ENCODE measurements at places on chromosomes 4 and X.

DNA sequence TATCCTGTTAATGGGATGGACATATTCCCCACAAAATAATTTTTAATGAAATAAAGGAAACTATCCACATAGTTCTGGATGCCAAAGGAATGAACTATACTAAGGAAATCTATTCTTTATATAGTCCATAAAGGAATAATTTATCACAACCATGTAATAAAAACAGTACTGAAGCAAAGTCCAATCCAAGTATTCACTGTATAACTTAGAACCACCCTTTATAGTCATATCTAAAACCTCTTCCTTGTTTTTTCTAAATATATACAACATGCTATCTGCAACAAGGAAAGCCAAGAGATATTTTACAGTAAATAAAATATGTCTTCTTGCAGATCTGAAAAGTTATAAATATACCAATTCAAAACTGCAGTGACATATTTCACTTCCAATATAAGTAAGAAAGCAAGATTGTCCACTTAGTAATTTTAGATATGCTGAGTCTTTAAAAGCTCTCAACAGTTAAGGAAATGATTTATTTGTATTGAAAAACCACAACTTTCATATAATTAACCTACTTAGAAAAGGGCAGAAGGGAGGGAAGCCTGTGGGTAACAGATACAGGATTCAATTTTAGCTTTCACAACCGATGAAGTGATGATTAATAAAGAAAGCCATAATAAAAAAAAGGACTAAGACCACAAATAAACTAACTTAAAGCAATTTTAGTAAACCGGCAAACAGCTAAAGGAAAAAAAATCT lies 8.0 kb downstream of the NR3C2 start:
- DNase-seq, result no peak

GRCh38 chr4:80172203-80172602 lies 25.1 kb upstream of the PRDM8 start:
- no peak for DNase-seq

DNA sequence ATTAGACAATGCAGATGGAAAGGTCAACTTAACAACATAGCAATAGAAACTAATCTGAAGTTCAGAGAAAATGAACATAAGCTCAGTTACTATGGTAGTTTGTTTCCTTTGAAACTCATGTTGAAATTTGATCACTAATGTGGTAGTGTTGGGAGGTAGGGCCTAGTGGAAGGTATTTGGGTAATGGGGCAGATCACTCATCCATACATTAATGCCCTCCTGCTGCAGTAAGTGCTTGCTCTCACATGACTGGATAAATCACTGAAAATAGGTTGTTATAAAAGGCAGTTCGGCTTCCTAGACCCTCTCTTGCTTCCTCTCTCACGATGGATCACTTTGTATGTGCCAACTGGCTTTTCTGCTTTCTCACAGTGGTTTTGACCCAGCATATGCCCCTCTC lies 567.4 kb upstream of the GALNT7 start:
- DNase-seq, result no peak

- DNase-seq, result no peak
Measured at GRCh38 chr4:166065324-166065723, 192.3 kb downstream of the TLL1 start.

GRCh38 chrX:119067023-119067739 lies 5.6 kb upstream of the CT47C1 start:
- peak; percentile 57 for DNase-seq

GRCh38 chr4:4869731-4870571 lies 10.5 kb downstream of the MSX1 start:
- peak; percentile 48 for DNase-seq

DNA sequence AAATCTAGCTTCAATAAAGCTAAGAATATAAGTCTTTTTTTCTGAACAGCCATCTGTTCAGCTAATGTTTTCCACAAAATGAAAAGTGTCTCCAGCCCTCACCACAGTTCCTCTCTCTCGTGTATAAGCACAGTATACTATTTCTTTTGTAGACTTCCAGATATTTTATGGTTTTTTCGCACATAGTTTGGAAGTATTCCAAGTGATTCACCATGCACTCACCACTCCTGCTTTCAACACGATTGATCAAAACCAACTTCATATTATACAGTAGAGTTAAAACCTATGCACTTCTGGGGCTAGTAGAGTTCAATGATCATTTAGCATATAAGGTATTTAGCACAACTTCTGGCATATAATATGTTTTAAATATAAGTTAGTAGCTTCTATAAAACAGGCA lies 105.8 kb upstream of the DCAF12L1 start:
- DNase-seq, result no peak
